ENCODE measurements at places on chromosomes 1 and 21.

DNA sequence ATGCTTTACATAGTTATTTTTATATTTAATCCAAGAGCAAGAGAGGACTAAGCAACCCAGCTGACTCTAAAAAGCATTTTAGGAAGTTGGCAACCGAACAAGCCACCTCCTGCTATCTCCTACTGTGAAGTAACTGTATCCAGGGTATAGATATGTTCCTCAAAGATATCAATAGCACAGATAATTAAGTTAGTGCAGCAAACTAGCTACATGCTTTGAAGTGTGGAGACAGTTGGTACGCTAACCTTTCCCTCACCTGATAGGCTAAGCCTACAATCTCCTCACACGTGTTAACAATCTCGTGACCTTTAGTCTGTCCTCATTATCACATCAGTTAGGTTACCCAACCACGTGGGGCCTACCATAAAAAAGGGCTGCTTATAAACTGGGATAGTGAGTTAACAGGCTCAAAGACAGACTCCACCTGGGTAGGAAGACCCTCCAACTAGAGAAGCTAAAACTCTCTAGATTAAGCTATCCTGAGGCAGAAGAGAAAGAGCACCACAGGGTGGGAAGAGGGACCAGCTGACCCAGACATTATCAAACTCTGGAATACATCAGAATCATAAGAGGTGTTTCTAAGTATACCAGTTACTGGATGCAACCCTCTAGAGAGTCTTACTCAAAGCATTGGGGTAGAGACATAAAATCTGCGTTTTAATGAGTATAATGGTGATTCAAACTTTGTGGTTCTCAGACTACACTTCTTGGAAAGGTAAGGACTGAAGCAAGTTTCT, 340.1 kb upstream of the ESRRG start:
- DNase-seq: no peak

GRCh38 chr1:113835686-113836290, 23.5 kb upstream of the RSBN1 start:
- no peak for DNase-seq

- DNase-seq: no peak
Measured at GRCh38 chr1:155706139-155706538, 17.2 kb downstream of the DAP3 start.

GRCh38 chr1:13783551-13783950, 83.6 kb downstream of the PRDM2 start:
- DNase-seq: no peak

DNA sequence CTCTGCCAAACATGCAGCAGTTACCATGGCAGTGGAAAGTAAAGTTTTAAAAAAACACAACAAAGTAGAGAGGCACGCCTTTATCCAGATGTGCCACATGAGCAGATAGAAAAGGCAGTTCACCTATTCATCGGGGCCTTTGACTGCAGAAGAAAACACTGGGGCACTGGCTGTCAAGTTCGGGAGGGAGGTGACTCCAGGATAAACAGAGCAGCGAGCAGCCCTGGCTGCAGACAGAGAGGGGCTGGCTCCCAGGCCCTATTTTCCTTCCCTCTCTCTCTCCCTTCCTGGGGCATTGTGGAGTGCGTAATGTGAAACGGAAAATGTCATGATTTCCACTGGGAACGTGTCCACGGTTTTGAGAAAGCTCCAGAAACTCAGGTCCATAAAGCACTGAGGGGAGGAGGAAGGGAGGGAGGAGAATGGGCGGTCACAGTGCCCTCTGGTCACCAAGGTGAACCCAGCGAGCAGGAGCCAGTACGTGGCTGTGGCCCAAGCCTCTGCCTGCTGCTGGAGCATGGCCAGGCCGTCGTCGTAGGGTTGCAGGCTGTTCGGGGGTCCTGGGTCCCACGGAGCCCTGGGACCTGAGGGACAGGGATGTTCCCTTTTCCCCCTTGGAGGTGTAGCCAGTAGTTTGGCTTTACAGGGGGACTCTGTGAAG, 114.7 kb upstream of the IRF2BP2 start:
- no peak for DNase-seq

DNA sequence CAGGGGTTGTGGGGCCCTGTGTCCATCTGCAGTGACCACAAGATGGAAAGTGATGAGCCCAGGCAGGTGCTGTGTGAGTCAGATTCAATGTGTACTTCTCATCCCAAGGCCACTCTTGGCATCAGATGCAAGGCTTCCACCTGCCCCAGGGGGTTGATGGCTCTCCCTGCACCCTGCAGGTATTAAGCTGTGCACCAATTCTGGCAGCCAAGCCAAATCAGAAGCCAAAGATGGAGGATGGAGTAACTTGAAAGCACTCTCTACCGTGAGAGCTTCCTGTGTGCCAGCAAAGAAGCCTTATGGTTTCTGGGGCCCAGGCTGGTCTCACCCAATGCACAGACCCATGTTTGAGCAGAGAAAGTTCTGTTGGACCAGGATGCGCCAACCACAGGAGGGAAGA, 44.3 kb upstream of the TENT5C start:
- no peak for DNase-seq

GRCh38 chr1:160309571-160309970, 24.6 kb upstream of the PEX19 start:
- no peak for DNase-seq

DNA sequence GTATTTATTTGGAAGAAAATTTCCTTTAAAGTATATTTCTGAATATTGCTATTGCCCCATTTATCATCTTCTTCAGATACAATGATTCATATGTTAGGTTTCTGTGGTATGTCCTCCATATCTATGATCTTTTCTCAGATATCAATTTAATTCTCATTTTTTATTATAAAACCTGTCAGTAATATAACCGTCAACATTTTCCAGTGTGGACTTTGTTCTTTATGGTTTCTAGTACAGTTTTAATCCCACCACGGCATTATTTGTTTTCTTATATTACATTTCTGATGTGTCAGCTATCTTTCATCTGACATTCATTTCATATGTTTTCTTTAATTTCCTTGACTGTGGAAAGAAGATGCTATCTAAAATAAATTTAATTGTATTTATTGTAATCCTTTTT, 97.9 kb downstream of the PLPPR5 start:
- no peak for DNase-seq

- no peak for DNase-seq
Measured at GRCh38 chr1:158011714-158012113, 18.3 kb downstream of the KIRREL1 start.

- no peak for DNase-seq
Measured at GRCh38 chr1:11862890-11863289, 4.1 kb upstream of the NPPB start.

DNA sequence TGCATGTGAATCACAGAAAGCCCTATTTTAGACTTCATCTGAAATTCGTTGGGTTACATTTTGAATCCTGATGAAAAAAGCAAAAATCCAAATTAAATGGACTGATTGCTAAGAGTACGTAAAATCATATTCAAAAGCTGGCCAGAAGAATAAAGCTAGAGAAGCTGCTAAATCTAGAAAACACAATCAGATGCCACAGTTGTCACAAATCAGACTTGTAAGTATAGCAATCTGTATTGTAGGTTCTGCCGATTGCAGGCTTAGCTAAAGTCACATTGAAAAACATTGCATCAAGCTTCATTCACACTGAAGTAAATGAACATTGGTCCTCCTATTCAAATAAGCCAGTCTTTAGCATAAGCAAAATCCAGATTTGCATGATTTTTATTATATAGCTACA, 235.1 kb upstream of the ST6GALNAC5 start:
- no peak for DNase-seq

GRCh38 chr1:53137729-53138128, 4.7 kb downstream of the SLC1A7 start:
- no peak for DNase-seq

DNA sequence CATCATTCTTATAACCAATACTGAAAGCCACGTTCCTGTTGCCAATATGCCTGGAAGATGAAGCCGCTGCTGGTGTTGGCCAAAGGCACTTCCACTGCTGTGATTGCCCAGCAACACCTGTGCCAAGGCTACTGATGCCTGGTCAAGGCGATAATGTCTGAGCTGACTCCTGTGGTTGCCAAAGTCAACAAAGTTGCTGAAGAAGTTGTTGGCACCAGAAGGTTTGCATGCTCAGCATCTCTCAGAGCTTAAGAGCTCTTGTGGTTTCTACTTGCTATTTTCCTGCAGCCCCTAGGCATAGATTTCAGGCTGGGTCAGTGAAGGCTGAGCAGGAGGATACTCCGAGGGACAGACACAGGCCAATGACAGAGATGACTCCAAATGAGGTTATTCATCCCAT, 63.4 kb upstream of the RAB3GAP2 start:
- no peak for DNase-seq

DNA sequence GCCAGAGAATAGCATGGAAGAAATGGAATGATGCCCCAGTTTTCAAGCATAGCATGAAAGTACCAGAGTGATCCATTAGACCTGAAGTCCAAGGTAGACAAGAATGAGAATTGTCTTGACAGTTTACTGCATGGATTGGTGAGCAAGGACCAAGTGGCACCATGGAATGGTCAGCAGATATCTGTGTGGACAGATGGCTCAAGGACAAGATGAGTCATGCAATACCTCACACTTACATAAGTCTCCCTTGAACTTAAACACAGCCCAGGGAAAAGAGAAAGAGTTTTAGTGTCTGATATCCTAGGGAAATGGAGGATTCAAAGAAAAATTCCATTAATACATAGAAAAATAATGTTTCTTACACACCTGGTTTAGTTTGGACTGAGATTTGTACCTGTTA, 195.2 kb downstream of the MRPL39 start:
- no peak for DNase-seq

DNA sequence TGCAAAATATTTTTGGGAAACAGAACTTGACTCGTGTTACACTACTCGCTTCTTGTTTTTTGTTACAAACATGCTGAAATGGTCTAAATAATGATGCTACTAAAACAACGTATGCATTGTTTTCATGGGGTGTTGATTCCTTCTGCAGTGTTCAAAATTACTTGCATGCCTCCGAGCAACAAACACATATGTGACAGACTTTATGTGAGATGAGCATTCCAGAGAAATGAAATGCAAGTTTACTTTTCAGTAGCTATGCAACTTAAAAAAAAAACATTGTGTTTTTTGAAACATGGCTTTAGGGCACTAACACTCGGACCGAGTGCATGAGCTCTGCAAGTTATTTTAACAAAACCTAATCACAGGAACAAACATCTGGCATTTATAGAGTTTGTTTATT, 84.8 kb downstream of the CAMTA1 start:
- no peak for DNase-seq

DNA sequence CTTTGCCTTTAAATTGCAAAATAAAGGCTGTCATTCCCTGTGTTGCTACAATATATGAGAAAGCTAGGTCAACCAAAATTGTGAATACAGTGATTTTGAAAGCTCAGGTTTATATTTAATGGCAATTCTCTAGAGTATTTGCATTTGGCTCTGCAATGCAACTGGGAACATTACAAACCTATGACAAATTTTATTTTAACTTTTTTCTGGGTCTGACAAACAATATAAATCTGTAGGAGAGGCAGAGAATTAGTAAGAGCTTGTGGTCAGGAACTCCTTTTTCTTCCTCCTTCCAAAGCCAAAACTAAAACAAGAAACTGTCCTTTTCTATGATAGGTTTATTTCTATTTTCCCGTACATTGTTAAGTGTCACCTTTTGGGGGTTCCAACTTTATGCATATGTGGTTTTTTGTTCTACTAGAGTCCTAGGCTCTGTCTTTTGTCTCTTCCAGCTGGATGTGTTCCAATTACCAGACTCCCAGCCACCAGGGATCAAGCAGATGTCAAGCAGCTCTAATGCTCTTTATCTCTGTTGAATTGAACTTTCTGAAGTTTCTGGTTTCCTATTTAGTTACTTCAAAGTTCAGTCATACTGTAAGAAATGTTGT, 106.9 kb downstream of the ASH1L start:
- no peak for DNase-seq

- no peak for DNase-seq
Measured at GRCh38 chr1:56424744-56425493, 154.4 kb downstream of the PLPP3 start.

GRCh38 chr1:66383611-66384010, 150.3 kb upstream of the SGIP1 start:
- no peak for DNase-seq

Data from stimulated activated CD8-positive, alpha-beta memory T cell treated with anti-CD3 and anti-CD28 coated beads, Interleukin-15, amount 100 ng/mL, for 4 hours (primary cell).